ENCODE measurements at places on chromosomes 13 and 19. TPM values are rescaled to one million over a fixed set of nuclear protein-coding genes. Genes with fewer than 3 reads are reported as not detected.

- DNase-seq = no peak
Observed at GRCh38 chr13:77508959-77509620, 26.4 kb upstream of the SCEL start.

GSX1 gene
- polyA plus RNA-seq = not detected

ZNF415 gene
- polyA plus RNA-seq = 9.6 TPM

DNA sequence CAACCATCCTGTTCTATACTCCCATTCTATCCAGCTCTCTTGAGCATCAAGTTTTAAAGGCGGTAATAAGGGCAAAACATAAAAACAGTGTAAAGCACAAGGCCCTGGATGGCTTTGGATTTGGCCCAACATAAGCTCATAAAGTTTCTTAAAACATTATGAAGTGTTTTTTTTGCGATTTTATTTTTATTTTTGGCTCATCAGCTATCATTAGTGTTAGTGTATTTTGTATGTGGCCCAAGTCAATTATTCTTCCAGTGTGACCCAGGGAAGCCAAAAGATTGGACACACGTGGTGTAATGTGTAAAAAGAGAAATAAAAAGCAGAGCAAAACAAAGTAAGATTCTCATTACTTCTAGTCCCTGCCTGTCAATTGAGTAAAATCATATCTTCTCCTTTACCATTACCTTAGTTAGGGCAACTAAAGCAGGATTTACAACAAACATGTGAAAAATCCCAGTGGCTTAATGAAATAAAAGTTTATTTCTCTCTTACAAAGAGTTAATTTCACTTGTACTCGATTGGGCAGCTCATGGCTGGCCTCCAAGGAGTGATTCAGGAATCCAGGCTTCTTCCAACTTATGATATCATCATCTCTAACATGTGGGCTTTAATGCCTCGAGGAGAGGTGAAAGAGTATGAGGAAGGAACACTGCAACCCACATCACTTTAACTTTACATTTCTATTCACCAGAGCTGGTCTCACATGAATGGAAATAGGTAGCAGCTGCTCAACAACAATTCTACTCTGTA is 725.2 kb upstream of the SLITRK1 start:
- peak; percentile 13 for DNase-seq

- DNase-seq = no peak
Observed at GRCh38 chr19:30009013-30009412, 67.0 kb downstream of the URI1 start.

DNA sequence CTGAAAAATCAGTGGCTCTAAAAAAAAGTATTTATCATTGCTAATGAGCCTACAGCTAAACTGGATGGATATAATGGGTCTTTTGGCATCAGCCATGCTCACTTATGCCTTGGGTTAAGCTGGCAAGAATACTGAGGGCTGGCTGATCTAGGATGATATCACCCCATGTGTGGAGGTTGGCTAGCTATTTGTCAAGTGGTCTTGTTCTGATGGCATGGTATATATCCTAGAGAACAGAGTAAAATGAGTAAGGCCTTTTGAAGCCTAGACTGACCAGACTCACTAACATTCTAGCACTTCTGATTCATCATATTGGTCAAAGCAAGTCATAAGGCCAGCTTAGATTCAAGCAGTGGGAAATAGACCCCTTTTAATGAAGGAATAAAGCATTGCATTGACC is 383.0 kb downstream of the SLITRK1 start:
- DNase-seq = no peak

DCT gene
- 0.74 TPM for polyA plus RNA-seq

GRIK5 gene
- polyA plus RNA-seq = 2.2 TPM

DIRAS1 gene
- polyA plus RNA-seq = 1.3 TPM

PTH2 gene
- not detected for polyA plus RNA-seq

- DNase-seq = peak; percentile 81
Observed at GRCh38 chr19:14147797-14148605, 11.6 kb upstream of the ASF1B start.

AMER2 gene
- 0.04 TPM for polyA plus RNA-seq

DNA sequence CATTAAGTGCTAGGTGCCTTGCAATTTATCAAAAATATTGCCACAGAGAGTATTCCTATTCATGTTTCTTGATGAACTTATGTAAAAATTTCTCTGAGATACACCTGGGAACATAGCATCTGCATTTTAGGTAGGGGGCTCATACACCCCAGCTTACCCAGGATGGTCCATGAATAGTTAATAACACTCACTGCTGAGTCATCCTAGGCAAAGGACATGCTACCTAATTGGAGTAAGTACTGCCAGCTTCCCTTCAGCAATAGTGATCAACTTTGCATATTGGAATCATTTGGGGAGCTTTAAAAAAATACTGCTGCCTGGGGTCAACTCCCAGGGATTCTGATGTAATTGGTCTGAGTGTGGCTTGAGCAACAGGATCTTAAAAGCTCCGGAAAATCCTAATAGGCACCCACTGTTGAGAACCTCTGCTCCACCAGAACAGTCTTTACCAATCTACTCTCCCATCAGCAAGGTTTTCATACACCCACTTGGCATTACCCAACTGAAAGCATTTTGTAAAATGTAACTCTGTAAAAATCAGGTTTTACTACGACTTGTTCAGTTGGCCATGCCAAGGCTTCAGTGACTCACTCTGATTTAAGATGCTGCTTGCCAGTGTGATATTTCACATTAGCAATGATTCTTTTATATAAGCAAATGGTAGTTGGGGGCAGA is 67.2 kb upstream of the FNDC3A start:
- DNase-seq = no peak

DNA sequence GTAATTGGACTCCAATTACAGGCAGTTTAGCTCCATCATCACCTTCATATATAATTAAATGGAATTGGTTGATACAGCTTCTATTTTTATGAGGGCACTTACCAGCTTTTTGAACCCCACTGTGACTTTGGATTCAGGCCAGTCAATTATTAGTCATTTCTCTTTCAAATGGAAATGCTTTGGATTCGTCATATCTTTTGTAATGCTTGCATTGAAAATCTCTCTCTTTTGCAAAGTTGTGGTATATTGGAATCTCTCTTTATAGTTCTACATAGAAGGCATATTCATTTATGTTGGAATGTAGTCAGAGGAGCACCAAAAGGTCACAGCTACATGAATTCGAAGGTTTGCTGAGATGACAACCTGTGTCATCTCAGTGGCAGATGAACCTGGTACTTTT is 1074.3 kb upstream of the SLC10A2 start:
- DNase-seq = no peak

Data from hindlimb muscle (tissue), 1 donor.